ENCODE measurements at places on chromosomes 13 and 19. TPM values are rescaled to one million over a fixed set of nuclear protein-coding genes. Genes with fewer than 3 reads are reported as not detected.

DNA sequence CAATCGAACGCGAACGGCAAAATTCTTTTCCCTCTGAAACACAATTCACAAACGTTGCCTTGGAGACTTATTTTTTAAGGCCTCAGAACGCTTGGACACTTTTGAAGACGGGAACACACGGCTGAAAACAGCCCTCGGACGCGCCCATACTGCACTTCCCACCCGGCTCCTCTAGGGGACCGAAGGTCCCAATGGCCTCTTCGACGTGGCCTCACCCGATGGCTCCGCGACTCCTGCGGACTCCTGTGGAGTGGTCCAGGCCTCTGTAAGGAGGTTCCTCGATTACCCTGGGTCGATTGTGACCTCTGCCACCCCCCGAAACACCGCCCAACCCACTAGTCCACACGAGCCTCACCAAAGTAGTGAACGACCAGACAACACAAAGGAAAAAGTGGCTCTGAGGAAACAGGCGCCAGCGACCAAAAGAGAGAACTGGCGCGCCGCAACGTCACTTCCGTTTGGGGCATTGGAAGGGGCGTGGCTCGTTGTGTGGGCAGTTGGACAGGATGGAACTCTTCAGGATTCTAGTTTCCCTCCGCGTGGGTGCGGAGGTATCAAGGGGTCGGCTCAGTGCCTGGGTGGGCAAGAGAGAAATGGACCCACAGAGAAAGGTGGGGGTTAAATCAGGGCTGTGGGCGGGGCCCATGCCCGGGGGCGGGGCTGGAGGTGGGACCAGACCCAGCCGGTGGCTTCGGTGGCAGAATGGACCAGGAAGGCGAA, at the start of gene ZNF560:
TSS of gene ZNF560 (minus strand) at position 434 of the 720 bp plus-strand sequence. CDS start 23,303 bp downstream, outside the sequence.
- no peak for ATAC-seq

The ZNF66 gene
- total RNA-seq: 8.6 TPM

GRCh38 chr19:23436318-23436717, 41.0 kb upstream of the ZNF91 start:
- no peak for ATAC-seq

GRCh38 chr13:102127153-102127552, 274.7 kb downstream of the FGF14 start:
- ATAC-seq: no peak

- ATAC-seq: peak; percentile 43
Observed at GRCh38 chr19:3176715-3177501, 1.7 kb upstream of the S1PR4 start.

The NLRP11 gene
- not detected for total RNA-seq

The SIGLEC10 gene
- 0.36 TPM for total RNA-seq

DNA sequence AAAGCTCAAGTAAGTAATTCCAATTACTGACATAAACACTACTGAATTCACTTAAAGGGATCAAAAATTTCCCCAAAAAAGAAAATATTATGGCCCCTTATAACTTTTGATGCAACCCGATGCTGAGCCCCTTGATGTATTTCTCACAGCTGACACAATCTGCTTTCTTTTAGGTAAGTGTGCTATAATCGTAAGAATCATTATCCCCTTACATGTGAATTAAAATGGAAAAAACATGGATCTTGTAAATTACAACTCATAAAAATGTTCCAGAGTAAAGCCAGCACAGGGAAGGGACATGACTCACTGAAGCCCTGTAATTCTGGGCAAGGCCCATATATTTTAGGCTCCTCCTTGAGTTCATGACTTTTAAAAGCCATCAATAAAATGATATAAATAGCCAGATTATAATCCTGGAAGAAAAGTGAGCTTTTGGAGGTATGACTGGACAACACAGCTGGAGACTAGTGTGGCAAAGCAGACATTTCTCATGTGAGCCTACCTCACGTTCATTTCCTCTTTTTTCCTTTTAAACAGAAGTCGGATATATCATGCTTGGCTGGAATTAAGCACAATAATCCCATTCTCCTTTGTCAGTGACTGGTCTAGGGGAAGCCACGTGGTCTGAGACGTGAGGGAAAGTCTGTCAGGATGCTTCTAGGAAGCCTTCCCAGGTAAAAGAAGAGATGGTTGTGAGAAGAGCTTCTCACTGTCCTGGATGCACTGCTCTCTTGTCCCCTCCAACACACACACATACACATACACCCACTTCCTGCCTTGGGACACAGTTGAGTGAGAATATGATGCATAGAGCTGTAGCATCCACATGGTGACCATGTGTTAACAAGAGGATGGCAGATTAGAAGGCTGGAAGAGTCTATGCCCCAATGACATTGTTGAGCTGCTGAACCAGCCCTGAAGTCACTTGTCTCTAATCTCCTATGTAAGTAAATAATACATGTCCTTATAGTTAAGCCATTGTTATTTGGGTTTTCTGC, 165.4 kb downstream of the RGCC start:
- peak; percentile 95 for ATAC-seq

GRCh38 chr13:42873081-42873480, 91.7 kb downstream of the FAM216B start:
- ATAC-seq: no peak

The ZSWIM4 gene
- 4.6 TPM for total RNA-seq

DNA sequence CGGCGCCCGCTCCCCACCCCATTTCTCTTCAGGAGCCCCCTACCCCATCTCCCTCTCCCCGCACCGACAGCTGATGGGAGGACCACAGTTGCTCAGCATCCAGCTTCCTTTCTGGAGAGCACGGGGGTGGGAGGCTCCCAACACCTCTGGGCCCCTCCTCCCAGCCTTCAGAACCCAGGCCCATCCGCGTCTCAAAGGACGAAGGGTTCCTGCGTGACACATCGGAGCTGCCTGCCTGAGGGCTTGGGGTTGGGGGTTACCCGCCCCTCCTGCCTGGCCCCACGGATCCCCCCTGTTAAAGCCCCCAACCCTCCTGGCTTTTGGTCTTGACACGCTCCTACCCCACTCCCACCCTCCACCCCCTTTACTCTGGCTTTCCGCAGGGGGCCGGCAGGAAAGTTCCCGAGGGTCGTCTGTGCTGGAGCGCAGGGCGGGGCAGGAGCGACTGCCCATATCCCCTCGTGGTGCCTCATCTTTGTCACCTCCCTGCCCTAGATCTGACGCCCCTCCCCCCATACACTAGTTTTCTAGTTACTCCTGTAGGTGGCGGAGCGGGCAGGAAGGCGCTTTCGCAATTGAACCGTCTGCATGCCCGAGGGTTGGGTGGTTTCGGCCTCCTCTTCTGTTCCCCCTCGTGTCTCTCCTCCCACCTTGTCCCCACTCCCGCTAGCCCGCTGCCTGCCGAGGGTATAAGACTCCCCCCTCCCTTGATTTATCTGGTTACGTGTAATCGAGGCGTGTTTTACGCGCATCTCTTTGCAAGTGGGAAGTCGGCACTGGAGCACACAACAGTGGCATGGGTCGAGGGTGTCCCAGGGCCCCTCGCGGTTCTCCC, 924 bp downstream of the TRAPPC5 start:
- peak; percentile 68 for ATAC-seq

- no peak for ATAC-seq
Observed at GRCh38 chr13:28704919-28705318, 13.9 kb downstream of the SLC46A3 start.

DNA sequence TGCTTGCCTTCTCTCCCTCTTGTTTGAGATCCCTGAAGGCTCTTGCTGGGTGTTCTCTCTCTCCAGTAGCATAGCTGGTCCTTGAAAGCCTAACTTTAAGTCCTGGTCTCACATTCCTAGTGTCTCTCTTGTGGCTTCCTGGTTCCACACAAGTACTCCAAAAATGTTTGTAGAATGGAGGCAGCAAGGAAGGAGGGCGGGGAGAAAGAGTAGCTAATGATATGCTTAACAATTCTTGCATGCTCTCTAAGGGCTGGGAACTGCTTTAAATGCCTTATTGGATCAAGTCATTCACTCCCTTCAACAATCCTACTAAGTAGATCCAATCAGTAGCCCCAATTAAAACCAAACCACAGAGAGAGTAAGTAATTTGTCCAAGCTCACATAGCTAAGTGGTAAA, 357.3 kb downstream of the KLF5 start:
- ATAC-seq: no peak

The ADGRL1 gene
- total RNA-seq: 60.4 TPM

DNA sequence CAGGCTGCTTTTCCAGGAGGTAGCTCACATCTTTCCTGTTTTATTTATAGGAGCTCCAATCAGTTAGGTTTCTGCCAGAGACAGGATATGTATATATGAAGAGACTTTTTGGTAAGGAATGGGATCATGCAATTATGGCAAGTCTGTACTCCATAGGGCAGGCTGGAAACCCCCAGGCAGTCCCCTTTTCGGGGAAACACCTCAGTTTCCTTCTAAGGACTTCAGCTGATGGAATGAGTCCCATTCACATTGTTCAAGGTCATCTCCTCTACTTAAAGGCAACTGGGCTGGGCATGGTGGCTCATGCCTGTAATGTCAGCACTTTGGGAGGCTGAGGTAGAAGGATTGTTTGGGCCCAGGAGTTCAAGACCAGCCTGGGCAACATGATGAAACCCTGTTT, 10.9 kb upstream of the SLC25A42 start:
- no peak for ATAC-seq

DNA sequence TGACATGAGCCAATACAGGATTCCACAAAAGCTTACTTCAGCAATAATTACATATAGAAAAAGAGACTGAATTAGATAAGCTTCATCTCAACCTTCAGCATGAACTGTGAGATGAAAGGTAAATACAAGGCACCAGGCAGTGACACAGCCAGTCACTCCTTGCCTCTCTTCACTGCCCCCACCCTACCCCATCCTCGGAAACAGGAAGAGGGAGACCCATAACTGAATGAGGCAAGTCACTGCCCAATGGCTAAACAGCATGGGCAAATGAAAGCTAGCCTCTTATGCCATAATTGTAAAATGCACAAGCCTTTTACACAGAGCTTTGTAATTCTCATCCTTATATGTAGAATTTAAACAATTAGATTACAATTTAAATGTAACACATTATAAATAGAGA, 1.7 kb downstream of the ZNF160 start:
- no peak for ATAC-seq

The TMEM59L gene
- 1.6 TPM for total RNA-seq

The TTYH1 gene
- total RNA-seq: 211 TPM

- ATAC-seq: no peak
Observed at GRCh38 chr19:29273000-29273640, 60.2 kb upstream of the UQCRFS1 start.

GRCh38 chr13:111429064-111429558, 108.7 kb downstream of the TEX29 start:
- no peak for ATAC-seq

- peak; percentile 17 for ATAC-seq
Observed at GRCh38 chr19:18204394-18205199, 755 bp upstream of the RAB3A start.

- ATAC-seq: no peak
Observed at GRCh38 chr13:40383132-40383531, 283.3 kb downstream of the FOXO1 start.

DNA sequence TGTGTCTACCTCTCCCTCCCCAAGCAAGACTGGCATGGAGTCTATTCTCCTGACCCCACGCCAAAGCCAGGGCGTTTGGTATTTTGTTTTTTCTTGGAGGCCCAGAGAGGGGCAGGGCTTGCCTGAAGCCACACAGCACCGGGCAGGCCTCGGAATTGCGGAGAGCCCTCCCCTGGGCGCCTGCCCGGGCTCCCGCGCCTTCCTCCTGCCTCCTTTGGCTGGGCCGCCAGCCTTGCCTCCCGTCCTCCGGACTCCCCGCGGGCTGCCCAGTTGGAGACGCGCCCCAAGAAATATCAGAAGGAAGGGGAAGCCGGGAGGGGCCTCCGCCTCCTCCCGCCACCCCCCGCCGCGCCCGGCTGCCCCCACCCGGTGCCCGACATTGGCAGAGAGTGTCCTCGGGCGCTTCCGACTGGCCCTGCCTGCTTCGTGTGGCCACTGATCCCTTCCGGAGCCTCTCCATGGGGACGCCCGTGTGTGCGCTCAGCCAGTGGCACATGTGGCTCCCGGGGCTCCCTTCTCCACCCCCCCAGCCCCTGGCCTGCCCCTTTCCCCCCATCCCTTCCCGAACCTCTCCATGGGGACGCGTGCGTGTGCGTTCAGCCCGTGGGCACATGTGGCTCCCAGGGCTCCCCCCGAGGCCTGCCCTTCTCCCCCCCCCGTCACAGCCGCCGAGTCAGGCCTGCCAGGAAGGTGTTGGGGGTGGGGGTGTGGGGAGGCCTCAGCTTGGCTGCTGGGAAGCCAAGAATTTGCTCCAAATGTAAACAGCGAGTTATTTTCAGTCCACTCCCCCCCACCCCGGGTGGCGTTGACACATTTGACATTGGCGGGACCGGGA, 37.3 kb downstream of the NFIC start:
- ATAC-seq: peak; percentile 77

DNA sequence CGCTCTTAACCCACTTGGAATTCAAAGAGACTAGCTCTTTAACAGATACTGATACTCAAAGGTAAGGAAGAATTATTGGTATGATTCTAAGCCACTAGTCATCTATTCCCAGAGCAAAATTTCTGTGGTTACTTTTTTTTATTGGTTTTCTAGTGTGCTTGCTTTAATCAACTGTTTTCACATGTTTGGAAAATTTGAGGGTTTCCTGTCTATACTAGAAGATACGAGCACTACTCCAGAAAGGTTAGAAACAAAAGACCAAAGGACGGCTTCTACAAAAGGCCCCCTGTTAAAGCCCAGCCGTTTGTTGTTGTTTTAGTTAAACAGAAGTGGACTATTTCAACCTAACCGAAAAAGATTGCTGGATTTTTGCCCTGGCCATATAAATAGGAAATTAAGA, 18.5 kb upstream of the LPAR6 start:
- no peak for ATAC-seq

DNA sequence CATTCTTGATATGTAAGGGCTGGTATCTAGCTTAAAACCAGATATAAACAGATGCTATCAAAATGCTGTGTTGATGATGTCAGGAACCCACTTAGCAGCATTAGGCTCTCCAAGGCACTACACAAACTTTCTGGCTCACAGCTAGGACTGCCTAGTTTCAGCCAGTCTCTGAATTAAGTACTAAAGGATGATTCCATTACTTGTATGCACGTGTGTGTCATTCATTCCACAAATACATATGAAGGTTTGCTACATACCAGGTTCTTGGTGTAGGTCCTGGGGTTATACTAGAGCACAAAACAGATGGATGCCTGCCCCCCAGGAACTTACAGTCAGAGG, 151.5 kb downstream of the RGCC start:
- no peak for ATAC-seq

The SCGB2B2 gene
- total RNA-seq: 0.67 TPM

- no peak for ATAC-seq
Observed at GRCh38 chr13:98482476-98483444, 94.1 kb downstream of the STK24 start.

- no peak for ATAC-seq
Observed at GRCh38 chr13:34672631-34673030, 269.4 kb upstream of the NBEA start.

The FFAR1 gene
- not detected for total RNA-seq

Measured in motor neuron (in vitro differentiated cells).